ENCODE measurements at places on chromosomes 13 and 19.

GRCh38 chr13:58134012-58134411 lies 502.5 kb downstream of the PCDH17 start:
- DNase-seq, result no peak

GRCh38 chr19:17419154-17419620 lies 660 bp upstream of the MVB12A start:
- no peak for DNase-seq

DNA sequence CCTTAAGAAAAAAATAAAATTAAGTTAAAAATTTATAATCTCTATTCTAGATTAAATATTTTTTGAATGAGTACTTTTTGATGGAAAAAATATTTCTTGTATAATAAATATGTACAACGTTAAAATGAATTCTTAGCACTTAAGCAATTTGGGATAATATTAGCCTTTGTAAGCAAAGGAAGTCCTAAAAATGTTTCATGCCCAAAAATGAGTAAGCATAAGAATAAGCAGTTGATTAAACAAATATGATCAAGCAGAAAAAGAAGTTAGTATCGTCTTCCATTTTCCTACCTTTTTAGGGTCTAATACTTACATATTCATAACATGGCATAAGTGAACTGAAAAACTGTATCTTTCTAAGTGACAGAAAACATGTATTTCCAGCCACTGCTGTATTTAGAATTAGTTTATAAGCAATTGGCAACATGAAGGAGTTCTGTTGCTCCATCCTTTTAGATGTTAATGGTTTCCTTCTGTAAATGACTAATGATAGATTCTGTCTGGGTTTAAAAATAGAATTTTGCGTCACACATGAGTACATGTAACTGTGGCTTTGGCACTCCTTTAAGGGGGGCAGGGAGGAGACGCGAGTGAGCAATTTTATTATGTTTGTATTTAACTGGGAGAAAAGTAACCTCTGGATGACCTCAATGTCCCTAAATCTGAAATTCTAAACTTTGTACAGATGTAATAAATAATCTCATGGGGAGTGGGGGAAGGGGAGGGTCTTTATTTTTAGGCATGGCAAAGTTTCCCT lies 237.4 kb downstream of the RGCC start:
- no peak for DNase-seq

DNA sequence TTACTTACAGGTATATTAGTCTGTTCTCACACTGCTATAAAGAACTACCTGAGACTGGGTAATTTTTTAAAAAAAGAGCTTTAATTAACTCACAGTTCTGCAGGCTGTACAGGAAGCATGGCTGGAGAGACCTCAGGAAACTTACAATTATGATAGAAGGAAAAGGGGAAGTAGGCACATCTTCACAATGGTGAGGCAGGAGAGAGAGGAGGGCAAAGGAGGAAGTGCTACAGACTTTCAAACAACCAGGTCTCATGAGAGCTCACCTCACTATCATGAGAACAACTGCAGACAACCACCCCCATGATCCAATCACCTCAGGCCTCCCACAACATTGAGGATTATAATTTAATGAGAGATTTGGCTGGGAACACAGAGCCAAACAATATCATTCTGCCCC lies 511.7 kb downstream of the SLITRK6 start:
- no peak for DNase-seq

GRCh38 chr19:41192574-41193429 lies at the start of gene CYP2S1:
Gene CYP2S1, plus strand, starts transcription at chr19:41193219. Its CDS starts 46 bp downstream, at chr19:41193265.
- no peak for DNase-seq

GRCh38 chr13:40653527-40654318 lies 12.7 kb downstream of the FOXO1 start:
- DNase-seq, result no peak

DNA sequence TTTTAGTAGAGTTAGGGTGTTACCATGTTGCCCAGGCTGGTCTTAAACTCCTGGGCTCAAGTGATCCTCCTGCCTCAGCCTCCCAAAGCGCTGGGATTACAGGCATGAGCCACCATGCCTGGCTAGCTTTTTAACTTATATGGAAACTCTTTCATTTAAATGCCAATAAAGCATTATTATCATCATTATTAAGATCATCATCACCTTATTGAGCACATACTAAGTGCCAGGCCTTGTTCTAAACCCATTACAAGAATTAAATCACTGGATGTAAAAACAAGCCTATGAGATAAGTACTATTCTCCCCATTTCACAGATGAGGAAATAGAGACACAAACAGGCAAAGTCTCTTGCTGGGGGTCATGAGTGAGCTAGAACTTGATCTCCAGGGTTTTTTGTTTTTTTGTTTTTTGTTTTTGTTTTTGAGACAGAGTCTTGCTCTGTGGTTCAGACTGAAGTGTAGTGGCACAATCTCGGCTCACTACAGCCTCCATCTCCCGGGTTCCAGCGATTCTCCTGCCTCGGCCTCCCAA lies 1.3 kb downstream of the GMFG start:
- DNase-seq, result no peak

GRCh38 chr13:100184095-100184494 lies 95.2 kb downstream of the PCCA start:
- DNase-seq, result no peak

Measured in cerebellar nuclear complex (tissue), 1 donor.